ENCODE measurements at places on chromosomes 3 and 15. TPM values are rescaled to one million over a fixed set of nuclear protein-coding genes. Genes with fewer than 3 reads are reported as not detected.

GCHFR gene
- total RNA-seq, result 99.5 TPM

AADACL2 gene
- 0.21 TPM for total RNA-seq

SI gene
- not detected for total RNA-seq

LRRC31 gene
- 1.1 TPM for total RNA-seq

SNTN gene
- 12.8 TPM for total RNA-seq

CCR3 gene
- not detected for total RNA-seq

TMCO5A gene
- total RNA-seq, result not detected
